ENCODE measurements at places on chromosomes 7 and 10.

GRCh38 chr7:2241580-2242540 lies at the start of the genes MRM2 and NUDT1:
Gene MRM2 (minus strand): TSS chr7:2242205. CDS start chr7:2242169, 36 bp downstream.
Gene NUDT1 (plus strand): TSS chr7:2242226. CDS start chr7:2244575, 2,349 bp downstream.
- H3K36me3 ChIP-seq: peaks cover 20% of the 10 kb centered on the region
- peaks cover 11% of the 10 kb centered on the region for H3K4me1 ChIP-seq
- DNase-seq: peak; percentile 95
- peak within 1 kb of the TSS; percentile 96 for H3K4me3 ChIP-seq
- H3K27ac ChIP-seq: peak within 1 kb of the TSS; percentile 89
- no peaks in the 10 kb centered on the region for H3K27me3 ChIP-seq

- H3K4me3 ChIP-seq: no peak overlapping the region
- H3K27ac ChIP-seq: no peak overlapping the region
- DNase-seq: no peak
Observed at GRCh38 chr10:28951484-28951883, 274.2 kb downstream of the BAMBI start.

DNA sequence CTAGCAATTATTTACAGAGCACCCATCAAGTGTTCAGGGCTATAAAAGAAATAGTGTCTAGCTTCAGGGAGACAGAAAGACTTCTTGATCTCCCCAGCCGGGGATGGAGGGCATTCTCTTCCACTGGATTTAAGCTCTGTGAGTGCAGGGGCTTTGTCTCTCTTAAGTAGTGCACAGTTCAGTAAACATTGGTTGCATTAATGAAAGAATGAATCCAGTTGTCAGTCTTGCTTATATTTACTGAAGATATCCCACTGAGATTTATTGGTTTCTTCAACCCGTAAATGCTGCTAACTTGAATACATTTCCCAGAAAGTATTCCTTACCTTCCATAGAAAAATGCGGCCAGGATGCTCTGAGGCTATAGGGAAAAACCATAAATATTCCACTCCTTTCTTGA lies 41.9 kb downstream of the AUTS2 start:
- no peak overlapping the region for H3K27ac ChIP-seq
- H3K4me3 ChIP-seq: no peak overlapping the region
- DNase-seq: no peak
- no peaks in the 10 kb centered on the region for H3K4me1 ChIP-seq
- H3K36me3 ChIP-seq: no peaks in the 10 kb centered on the region
- no peaks in the 10 kb centered on the region for H3K27me3 ChIP-seq

DNA sequence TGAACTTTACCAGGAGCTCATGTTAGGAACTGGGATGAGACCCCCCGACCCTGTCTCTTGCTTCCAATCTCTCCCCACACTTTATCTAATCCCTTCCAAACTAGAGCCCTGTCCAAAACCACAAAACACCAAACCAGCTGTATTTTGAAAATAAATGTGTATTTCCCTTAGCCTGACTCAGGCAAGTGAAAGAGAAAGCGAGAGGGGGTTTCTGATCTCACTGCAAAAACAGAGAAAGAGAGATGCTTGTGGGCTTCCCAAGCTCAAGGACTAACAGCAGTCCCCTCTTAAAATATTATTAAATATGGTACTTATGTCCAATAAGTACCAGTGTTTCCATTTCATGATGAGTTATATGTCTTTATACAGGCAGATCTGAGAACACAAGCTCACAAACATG lies 122.0 kb downstream of the AGMO start:
- H3K27ac ChIP-seq: no peak overlapping the region
- H3K27me3 ChIP-seq: no peaks in the 10 kb centered on the region
- no peaks in the 10 kb centered on the region for H3K36me3 ChIP-seq

Measured in activated CD4-positive, alpha-beta T cell treated with anti-CD3 and anti-CD28 coated beads, Interleukin-2, amount 10 ng/mL, durations not matched to agents 24 days and 14 days (primary cell).